Urothelium cell line (cell line): ENCODE measurements at places on chromosomes 5 and 9.

- peak; percentile 57 for DNase-seq
Observed at GRCh38 chr5:24644761-24645160, at the start of gene CDH10. TSS of gene CDH10 (minus strand) at chr5:24644978. CDS start at chr5:24593490, 51,488 bp downstream.

DNA sequence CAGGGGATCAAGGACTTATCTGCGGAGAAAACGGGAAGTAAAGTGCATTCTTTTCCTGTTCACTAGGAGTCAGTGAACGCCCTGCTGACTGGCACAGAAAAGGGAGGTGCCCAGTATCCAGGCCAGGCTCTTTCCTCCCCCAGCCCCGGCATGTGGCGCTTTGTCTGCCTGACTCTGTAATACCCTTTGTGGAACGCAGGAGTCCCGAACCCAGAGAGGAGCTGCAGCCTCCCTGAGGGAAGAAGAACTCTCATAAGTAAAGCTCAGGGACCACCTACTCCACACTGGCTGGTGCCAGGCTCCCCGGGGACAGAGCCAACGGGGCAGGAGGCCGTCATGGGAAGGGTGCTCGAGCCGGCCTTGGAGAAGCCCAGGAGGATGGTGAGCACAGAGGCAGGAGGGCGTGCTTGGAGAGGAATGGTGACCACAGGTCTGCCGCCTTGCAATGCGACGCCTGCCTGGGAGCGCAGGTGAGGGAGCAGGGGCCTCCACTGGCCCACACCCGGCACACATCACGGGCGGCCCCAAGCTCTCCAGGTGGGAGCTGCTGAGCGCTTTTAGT, 31.5 kb downstream of the VAV2 start:
- DNase-seq = no peak

DNA sequence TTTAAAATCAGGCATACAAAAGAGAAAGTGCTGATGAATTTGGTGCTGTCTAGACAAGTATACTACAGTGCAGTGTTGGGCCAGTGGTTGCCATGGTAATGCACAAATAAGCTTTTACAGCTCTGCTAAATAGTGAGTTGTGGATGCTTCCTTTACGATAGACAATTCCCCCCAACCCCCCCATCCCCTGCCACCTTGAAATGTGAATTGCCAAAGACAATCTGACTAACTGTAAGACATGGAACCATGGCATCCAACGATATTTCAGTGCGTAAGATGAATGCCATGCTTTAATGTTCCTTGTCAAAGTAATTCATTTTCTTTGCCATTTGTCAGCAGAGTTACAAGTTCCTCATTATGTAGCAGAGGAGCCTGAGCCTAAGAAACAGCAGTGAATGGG, 91.5 kb upstream of the NREP start:
- no peak for DNase-seq

DNA sequence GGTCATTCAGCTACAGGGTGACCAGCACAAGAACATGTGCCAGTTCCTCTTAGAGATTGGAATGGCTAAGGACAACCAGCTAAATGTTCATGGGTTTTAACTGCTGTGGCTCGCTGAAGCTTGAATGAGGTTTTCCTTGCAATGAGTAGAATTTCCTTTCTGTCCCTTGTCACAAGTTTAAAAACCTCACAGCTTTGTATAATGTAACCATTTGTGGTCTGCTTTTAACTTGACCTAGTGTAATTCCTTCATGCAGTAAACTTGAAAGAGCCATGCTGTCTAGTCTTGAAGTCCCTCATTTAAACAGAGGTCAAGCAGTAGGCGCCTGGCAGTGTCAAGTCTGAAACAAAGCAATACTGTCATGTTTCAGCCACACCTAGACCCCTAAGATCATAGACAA, 181.3 kb upstream of the DMRT1 start:
- DNase-seq = no peak

DNA sequence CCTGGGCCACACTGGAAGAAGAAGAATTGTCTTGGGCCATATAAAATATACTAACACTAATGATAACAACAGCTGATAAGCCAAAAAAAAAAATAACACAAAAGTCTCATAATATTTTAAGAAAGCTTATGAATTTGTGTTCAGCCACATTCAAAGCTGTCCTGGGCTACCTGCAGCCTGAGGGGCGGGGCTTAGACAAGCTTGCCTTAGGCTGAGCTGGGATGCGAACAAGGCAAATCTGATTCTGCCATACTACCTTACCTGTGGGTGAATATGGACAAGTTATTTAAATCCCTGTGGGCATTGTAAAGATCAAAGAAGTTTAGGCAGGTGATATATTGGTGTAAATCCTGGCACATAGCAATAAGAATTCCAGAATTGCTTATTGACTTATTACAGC, 212.3 kb upstream of the ATP10B start:
- DNase-seq = no peak

DNA sequence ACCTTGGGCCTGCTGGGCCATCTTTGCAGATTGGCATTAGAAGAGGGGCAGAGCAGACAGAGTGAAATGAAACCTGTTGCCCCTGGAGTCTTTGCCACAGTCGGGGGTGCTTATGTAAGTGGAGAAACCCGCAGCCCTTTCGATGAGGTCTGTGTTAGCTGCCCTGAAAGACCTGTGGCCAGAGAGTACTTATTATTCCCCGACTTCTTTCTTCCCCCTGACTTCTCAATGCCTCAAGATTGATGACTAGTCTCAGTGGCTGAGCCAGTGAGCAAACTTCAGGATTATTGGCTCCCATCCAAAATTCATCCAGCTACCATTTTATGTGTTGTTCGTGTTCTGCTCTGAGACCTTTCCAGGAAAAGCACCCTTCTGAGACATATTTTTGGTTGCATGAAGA, 7.6 kb downstream of the NTRK2 start:
- no peak for DNase-seq

GRCh38 chr5:150527808-150528207, 19.9 kb downstream of the NDST1 start:
- no peak for DNase-seq

- DNase-seq = no peak
Observed at GRCh38 chr9:35397216-35397698, 92.7 kb upstream of the RUSC2 start.

DNA sequence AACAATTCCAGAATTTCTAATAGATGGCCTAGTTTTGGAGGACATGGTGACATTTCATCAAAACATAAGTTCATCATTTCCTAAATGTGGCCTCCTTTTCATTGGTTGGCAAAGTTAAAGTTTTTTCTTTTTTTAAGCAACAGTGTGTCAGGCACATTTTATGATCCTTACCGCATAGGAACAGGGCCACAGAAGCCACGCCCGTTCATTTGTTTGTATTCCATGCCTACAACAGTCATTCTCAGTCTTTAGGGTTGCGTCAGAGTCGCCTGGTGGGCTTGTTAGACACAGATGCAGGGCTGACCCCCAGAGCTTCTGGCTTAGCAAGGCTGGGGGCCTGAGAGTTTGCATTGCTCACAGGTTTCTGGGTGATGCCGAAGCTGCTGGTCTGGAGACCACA, 130.2 kb downstream of the HSD17B3 start:
- DNase-seq = no peak

GRCh38 chr9:100324594-100325200, 28.0 kb downstream of the TEX10 start:
- DNase-seq = peak; percentile 4

DNA sequence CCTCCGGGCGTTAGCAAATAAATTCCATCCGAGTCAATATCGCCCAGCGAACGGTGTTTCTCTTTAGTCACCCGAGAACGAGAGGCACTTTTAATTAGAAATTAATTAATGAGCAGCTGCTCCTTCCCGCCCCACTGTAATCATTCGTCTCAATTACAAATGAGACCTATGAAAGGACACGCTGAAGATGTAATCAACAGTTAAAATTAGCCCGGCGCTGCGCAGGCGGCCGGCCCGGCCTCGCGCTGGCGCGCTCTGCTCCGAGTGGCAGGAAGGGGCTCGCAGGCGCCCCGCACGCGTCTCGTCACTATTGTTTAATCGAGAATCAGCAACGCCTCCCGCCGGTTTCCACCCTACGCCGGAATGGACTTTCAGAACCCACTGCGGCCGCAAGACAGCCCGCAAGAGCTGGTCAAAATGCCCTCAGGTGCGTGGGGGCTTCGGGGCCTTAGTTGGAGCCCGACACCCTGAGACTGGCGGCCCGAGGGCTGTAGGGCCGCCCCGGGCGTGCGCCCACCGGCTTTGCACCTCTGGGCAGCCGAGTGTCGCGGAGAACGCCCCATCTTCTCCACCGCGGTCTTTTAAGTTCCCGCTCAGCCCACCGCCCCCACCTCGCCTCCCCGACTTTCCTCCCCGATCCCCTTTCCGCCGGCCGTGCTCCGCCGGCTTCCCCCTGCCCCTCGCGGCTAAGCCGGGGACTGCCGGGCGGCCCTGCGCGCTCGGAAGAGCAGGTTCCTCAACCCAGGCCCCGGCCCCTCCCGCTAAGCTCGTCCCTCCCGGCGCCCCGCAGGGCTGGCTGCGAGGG, 597 bp upstream of the IRX4 start:
- no peak for DNase-seq

- DNase-seq = no peak
Observed at GRCh38 chr9:72424131-72424530, 59.1 kb upstream of the ZFAND5 start.

- no peak for DNase-seq
Observed at GRCh38 chr9:136434580-136435169, 5.0 kb downstream of the INPP5E start.

- DNase-seq = no peak
Observed at GRCh38 chr5:151532416-151532815, 58.7 kb downstream of the FAT2 start.

GRCh38 chr5:60356745-60357144, 343.2 kb downstream of the DEPDC1B start:
- DNase-seq = no peak

GRCh38 chr9:21381448-21382339, 3.5 kb downstream of the IFNA2 start:
- DNase-seq = no peak

DNA sequence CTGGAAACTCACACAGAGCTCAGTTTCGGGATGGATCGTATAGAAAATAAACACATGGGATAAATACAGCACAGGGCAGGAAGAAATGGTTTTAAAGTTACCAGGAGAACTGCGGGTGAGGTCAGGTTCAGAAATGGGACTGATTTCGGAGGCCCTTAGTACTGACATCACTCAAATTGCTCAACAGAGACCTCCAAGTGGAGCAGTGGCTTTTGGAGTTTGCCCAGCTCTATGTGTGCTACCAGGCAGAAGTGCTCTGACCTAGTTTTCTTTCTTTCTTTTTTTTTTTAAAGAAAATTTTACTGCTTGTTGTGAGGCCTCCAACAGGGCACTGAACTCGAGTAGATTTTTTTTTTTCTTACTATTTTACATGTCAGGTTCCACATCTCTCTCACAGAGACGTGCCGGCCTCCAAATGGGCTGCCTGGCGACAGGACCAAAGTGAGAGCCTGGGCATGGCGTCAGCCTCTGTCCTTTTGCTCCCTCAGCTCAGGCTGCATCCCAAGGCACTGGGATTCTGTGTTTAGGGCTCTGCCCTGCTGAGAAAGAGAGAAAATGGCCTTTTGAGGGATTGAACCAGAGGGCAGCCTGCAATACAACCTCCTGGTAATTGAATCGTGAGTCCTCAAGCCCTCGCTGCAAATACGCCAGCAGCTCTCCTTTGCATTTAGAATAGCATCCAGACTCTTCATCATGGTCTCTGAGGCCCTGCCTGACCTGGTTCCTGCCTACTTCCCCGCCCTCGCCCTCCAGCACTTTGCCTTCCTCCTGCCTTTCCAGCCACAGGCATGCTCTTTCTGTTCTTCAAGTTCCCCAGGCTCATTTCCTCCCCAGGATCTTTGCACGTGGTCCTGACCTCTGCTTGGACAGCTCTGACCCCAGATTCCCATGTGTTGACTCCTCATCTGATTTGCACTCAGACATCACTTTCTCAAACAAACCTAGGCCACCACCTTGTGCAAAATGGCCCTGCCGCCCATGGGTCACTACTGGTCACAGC, 173.5 kb downstream of the FGF1 start:
- DNase-seq = no peak

- DNase-seq = no peak
Observed at GRCh38 chr5:143311955-143312354, 91.5 kb downstream of the NR3C1 start.

DNA sequence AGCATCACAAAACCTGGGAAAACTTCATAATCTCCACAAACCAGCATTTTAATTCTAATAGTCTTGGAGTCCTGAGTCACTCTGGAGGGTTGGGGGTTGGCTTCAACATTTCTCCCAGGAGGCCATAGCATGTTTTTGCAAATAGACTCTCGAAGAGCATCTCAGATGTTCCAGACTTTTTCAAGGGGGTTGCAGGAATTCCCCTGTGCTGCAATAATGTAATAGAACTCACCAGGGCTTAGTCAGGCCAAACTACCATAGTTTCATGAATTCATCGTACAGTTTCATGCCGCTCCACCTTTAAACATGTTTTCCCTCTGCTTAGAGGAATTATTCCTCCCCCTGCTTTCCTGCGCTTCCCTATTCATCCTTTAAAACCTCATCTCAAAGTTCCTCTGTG, 499.5 kb upstream of the KLF4 start:
- no peak for DNase-seq

GRCh38 chr9:69028754-69029153, 6.8 kb upstream of the FXN start:
- DNase-seq = no peak

DNA sequence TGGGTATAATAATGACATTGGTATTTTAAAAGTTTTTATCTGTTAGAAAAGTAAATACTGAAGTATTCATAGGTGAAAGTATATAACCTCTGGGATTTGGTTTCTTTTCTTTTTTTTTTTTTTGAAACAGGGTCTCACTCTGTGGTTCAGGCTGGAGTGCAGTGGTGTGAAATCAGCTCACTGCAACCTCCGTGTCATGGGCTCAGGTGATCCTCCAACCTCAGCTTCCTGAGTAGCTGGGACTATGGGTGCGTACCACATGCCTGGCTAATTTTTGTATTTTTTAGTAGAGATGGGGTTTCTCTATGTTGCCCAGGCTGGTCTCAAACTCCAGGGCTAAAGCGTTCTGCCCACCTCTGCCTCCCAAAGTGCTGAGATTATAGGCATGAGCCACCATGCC, 7.2 kb downstream of the HSDL2 start:
- no peak for DNase-seq

- no peak for DNase-seq
Observed at GRCh38 chr5:128343168-128343567, 194.9 kb downstream of the FBN2 start.

GRCh38 chr5:88805151-88805784, 77.7 kb downstream of the MEF2C start:
- no peak for DNase-seq

DNA sequence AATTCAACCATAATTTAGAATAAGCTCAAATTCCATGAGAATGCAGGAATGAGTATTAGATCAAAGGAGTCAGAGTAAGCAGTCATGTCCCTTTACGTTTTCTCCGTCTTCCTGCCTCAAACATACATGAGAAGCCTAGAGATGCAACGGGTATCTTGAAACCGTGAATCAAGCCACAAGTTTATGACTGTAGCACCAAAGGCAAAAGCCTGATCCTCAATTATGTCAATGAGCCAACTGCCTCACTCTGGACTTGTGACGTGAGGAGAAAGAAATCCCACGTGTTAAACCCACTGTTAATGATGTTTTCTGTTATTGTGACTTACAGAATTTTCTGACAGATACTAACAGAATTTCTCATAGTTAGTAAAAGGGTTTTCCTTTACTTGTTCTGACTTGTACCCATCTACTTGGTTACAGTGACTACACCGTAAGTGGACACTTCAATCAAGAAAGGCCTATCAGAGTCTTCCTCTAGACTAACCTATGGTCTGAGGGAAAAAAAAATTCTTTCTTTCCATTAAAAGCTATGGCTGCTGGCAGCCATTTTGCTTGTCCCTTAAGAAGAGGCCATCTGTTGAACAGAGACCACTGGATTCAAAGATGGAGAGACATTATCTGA, 35.3 kb upstream of the HK3 start:
- DNase-seq = no peak

GRCh38 chr5:104513121-104513602, 950.6 kb upstream of the NUDT12 start:
- peak; percentile 23 for DNase-seq
